ENCODE measurements at places on chromosomes 1 and 21.

DNA sequence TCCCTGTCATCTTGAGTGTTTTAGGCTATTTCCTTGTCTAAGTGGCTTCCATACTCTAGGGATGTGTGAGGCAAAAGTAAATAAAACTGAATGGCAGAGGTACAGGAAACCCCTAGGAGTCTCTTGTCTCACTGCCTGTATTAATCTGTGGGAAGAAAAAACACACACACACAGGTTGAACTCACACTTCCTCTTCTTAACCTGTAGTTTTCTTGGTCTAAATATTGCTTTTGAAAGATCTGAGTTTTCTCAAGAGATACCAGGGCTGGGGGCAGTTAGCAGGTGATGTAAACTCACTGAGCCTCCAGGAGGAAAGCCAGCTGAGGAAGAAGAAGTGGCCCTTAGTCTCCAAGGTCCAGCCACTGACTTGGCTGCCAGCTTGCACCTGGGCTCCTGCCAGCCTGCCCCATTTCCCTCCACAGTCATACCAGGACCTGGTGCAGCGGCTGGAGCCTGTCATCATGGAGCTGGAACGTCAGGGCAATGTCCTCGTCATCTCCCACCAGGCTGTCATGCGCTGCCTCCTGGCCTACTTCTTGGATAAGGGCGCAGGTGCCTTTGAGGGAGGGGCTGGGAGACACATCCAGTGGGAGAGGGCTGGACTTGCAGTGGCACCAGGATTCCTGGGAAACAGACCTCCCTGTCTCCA lies 16.9 kb downstream of the PFKFB2 start:
- H3K27ac ChIP-seq: peak overlapping the region; percentile 55
- no peak overlapping the region for H3K4me3 ChIP-seq
- DNase-seq: no peak
- peaks cover 31% of the 10 kb centered on the region for H3K4me1 ChIP-seq
- H3K27me3 ChIP-seq: no peaks in the 10 kb centered on the region

- H3K4me3 ChIP-seq: no peak overlapping the region
- no peak overlapping the region for H3K27ac ChIP-seq
- peaks cover 28% of the 10 kb centered on the region for H3K4me1 ChIP-seq
- DNase-seq: peak; percentile 60
- H3K27me3 ChIP-seq: no peaks in the 10 kb centered on the region
Observed at GRCh38 chr1:218588540-218589172, 243.5 kb downstream of the TGFB2 start.

- DNase-seq: peak; percentile 27
- H3K36me3 ChIP-seq: peaks cover 14% of the 10 kb centered on the region
- H3K4me3 ChIP-seq: no peak overlapping the region
- H3K27me3 ChIP-seq: no peaks in the 10 kb centered on the region
- no peak overlapping the region for H3K27ac ChIP-seq
- H3K4me1 ChIP-seq: no peaks in the 10 kb centered on the region
Observed at GRCh38 chr1:176066709-176067108, 140.4 kb downstream of the COP1 start.

DNA sequence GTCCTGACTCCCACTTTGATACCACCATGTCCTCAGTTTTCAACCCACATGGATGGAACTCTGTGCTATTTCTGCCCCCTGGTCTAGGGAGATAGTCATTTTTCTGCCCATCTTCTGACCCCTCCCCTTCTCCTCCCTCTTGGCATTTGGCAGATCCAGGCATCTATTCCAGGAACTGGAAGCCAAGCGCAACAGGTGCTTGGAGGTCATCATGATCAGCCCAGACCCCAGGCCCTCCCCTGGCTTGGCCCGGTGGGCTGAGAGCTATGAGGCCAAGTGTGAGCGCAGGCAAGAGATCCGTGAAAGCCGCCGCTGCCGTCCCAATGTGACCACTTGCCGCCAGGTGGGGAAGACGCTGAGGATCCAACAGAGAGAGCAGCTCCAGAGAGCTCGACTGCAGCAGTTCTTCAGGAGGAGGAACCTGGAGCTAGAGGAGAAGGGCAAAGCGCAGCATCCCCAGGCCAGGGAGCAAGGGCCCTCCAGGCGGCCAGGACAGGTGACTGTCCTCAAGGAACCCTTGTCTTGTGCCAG lies 4.0 kb downstream of the TRAF3IP3 start:
- peaks cover 9% of the 10 kb centered on the region for H3K36me3 ChIP-seq
- DNase-seq: no peak
- no peak overlapping the region for H3K4me3 ChIP-seq
- H3K27ac ChIP-seq: no peak overlapping the region

All from stomach (tissue), 19 donors.